ENCODE measurements at places on chromosomes 11 and 22.

DNA sequence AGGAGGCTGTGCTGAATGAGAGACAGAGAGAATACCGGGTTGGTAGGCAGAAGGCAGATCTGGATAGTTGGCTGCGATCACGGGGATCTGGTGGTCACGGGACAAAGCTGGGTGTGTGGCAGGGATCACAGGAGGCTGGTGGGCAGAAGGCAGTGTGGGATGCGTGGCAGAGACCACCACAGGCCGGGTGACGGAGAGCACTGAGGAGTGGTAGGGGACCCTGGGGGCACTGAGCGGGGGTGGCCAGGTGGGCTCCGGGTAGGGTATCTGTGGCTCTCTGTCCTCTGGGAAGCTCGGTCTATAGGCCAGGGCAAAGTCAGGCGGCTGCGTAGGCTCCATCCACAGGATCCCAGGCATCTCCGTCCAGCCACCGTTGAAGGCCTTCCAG, 1.4 kb downstream of the CD248 start:
- no peak for DNase-seq

DNA sequence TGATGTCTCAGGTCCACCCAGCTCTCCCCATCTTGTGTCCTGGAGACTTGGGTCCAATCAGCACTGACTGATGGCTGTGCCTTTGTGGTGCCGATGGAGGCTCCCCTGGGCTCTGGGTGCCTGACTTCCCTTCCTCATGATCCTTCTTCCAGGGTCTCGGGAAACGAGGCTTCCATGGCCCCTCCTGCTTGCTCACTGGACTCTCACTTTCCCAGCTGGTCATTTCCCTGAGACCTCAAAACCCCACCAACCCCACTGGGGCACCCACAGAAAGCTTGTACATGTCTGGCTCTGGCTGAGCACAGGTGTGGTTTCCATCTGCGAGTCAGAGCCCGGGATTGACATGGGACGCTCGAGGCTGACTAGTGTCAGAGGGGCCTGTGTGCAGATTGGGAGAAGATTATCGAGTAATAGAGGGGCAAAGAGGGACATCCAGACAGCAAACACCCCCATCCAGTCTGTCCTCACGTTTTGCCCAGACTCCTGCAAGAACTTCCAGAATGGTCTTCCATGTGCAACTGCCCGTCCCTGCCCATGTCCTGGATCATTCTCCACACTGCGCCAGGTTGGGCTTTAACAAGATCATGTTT, 15.1 kb downstream of the APOL1 start:
- DNase-seq: no peak

GRCh38 chr11:16790486-16791190, 52.2 kb downstream of the C11orf58 start:
- no peak for DNase-seq

- DNase-seq: no peak
Measured at GRCh38 chr22:26977741-26978376, 320.5 kb downstream of the MIAT start.

DNA sequence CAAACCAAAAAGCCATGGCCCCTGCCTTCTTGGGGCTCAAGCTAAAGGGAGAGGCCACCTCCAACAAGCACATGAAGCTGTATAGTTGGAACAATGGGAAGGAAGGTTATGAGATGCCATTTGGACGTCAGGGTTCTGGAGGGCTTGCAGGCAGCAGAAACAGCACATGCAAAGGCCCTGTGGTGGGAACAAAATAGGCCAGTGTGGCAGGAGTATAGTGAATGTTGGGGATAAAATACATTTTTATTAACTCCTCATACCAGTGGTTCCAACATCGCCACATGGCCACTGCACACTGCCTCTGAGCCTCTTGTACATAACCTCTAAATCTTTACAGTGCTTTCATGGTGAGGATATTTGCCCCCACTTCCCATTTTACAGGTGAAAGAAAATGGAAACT, 32.2 kb upstream of the MN1 start:
- no peak for DNase-seq

- no peak for DNase-seq
Measured at GRCh38 chr11:118108513-118108912, 21.8 kb upstream of the SMIM35 start.

- no peak for DNase-seq
Measured at GRCh38 chr11:95406271-95406670, 175.3 kb upstream of the SESN3 start.

DNA sequence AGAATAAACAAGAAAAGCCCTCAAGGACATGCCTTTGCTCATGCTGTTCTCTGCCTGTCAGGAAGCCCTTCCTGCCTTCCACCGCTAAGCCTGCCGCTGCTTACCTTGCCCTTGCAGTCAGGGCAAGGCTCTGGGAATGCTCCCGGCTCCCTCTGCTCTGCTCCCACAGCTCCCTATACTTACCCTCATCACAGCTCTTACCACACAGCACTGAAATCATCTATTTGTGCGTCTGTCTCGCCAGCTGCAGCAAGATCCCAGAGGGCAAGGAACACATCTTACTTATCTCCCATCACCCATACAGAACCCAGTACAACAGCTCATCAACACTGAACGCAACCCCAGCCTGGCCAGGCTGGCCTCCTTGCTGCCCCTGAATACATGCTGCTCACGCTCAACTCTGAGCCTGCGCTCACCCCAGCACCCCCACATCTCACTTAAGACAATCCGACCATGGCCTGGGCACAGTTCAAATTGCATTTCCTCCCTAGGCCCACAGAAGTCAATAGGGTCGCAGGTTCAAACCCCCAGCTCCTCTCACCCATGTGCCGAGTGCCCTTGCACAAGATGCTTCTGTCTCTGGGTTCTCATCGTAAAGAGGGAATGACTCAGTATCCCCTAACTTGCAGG, 161.8 kb downstream of the IGLL1 start:
- DNase-seq: no peak

DNA sequence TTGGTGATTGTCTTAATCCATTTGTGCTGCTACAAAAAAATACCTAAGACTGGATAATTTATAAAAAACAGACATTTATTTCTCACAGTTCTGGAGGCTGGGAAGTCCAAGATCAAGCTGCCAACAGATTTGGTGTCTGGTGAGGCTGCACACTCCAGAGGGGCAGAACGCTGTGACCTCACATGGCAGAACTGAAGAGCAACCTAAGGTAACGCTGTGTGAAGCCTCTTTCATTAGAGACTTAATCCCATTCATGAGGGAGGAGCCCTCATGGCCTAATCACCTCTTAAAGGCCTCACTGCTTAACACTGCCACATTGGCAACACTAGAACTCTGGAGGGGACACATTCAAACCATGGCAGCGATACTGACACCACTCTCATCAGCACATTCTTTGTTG, 42.7 kb upstream of the BIRC3 start:
- no peak for DNase-seq

- DNase-seq: peak; percentile 47
Measured at GRCh38 chr11:17986007-17986710, 26.7 kb downstream of the SERGEF start.

DNA sequence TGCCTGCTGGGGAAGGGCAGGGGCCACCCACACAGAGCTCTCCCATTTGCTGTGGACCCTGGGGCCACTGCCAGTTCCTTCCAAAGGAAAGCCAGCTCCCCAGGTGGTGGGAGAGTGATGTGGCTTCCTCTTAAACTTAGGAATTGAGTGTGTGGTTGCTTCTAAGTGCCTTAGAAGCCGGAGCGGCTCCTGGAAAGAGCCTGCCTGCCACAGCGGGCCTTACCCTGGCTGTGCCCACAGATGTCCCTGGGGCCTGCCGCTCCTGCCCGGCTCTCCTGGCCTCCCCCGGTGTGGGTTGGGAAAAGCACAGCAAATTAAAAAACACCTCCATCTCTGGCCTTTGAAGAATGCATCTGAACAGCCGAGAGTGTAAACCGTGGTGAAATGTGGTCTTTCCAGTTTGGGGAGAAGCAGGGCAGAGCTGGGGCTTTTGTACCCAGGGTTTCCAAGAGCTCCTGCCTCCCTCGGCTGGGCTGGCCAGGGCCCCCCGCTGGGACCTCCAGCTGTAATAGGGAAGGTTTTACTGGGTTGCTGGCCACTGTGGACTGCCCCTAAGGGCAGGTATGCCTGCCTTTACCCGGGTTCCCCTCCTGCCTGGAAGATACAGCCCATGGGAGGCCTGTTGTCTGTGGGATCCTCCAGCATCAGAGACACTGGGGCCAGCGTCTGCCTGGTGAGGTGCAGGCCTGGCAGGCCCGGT, 30.2 kb downstream of the LRP5 start:
- peak; percentile 65 for DNase-seq
